ENCODE measurements at places on chromosomes 16 and 17.

DNA sequence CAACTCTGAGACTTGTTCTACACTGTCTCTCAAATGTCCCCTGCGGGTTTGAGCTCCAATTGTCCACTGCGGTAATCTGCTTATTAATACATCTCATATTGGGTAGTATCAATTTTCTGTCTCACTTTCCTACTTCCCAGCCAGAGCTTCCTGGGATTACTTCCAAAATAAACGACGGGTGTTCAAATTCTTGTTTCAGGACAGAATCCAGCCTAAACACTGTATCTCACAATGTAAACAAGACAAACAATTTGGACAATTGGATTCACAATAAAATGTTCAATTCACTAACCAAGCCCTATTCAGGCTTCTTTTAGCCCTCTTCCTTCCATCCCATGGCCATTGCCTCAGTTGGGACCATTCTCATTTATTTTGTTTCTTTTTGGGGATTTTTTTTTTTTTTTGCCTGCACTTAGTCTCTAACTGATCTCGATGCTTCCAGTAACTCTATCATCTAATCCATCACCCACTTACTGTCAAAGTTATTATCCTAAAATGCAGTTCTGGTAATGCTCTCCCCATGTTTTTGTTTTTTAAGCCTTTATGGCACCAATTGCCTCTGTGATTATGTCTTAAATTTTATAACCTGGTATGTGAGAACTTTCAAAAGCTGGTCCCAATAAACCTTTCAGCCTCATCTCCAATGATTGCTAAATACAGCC, 2.0 kb upstream of the VAT1L start:
- DNase-seq, result no peak

DNA sequence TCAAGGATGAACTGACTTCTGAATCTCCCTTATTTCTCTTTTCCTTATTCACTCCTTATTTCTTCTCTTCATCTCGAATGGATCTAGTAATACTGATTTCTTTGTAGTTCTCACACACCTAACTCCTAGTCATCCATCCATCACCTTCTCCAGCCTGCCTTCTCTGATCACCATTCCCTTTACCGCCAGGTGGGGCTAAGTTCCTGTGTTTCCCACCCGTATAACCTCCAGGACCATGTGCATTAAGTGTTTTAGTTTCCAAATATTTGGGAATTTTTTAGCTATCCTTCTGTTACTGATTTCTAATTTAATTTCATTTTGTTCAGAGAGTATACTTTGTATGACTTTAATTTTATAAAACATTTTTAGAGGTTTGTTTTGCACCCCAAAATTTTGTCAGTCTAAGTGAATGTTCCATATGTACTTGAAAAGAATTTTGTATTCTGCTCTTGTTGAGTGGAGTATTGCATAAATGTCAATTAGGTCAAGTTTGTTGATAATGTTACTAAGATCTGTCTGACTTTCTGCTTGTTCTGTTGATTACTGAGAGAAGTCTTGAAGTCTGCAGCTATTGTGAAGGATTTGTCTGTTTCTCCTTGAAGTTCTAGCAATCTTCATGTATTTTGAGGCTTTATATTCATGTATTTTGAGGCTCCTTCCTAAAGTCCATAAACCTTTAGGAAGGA, 8.8 kb downstream of the BPTF start:
- no peak for DNase-seq

DNA sequence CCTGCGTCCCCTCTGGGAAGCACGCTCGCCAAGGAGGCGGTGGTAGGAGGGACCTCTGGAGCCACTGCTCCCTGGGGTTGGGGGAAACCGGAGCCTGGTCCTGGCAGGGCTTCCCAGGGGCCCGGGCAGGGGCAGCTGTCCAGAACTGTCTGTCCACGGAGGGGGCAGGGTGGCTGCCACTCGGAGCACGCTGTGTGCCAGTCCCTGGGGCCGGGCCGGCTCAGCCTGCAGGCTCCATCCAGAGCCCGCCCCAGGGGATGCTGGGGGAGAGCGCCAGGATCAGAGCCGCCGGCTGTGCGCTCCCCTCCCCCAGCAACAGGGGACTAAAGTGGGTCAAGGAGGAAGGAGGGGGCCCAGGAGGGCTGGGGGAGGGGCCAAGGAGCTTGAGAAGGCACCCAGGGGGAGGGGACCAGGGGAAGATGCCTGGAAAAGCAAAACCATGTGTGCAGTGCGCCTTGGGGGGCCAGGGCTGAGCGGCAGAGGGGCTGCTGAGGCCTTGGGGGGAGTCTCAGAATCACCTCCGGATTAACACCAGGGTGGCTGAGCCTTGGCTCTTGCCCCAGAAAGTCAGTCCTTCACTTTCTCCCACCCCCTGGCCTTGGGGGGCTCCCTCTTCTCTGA, 21.3 kb downstream of the ZNF423 start:
- DNase-seq, result no peak

- DNase-seq, result no peak
These were observed 37.2 kb downstream of the SLC7A5 start for GRCh38 chr16:87832137-87832527.

GRCh38 chr16:3938471-3938842, 57.9 kb upstream of the CREBBP start:
- DNase-seq, result no peak

DNA sequence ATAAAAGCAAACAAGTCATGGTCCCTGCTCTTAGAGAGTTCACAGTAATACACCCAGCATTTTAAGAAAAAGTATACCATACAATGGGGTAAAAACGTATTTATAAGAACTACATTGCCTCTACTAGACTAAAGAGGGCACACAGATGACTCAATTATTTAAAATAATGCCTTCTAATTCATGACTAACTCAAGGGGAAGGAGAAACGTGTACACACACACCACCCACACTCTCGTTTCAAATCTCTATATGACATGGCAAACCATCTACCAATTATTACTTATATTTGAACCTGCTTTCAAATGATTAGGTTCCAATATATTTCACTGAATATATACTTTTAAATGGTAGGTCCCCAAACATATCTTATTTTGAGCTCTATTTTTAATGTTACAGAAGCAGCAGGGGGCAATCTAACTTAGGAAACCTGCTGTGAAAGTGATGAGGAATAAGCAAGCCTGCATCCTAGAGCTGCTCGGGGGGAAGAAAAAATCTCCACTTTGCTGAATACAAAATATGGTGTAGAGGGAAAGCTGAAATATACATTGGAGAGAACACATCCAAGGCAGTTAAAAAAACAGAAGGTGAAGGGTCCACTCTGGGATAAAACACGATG, 232.4 kb upstream of the PSMD7 start:
- DNase-seq, result no peak

GRCh38 chr16:50309527-50310307, 43.4 kb downstream of the ADCY7 start:
- no peak for DNase-seq

DNA sequence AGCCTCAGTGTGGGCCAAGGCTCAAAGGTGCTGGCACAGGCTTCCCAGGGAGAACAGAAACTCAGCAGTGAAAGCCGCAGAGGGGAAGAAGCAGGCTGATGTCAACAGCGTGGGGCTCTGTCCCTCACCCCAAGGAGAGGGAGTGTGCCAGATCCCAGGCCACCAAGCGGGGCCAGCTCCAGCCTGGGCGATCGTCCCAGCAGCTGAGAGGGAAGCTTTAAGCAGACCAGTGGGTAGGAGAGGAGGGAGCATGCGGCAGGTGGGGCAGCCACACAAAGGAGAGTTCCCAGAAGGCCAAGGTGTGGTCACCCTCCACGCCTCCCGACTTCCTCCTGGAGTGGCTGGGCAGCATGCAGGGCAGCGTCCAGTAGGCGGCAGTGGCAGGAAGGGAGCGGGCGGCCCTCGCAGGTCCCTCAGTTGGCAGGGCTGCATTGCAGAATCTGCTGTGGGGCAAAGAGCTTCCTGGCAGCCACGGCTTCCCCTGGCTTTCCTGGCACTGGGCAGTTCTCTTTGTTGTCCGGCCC, 6.0 kb downstream of the SYNGR2 start:
- no peak for DNase-seq

DNA sequence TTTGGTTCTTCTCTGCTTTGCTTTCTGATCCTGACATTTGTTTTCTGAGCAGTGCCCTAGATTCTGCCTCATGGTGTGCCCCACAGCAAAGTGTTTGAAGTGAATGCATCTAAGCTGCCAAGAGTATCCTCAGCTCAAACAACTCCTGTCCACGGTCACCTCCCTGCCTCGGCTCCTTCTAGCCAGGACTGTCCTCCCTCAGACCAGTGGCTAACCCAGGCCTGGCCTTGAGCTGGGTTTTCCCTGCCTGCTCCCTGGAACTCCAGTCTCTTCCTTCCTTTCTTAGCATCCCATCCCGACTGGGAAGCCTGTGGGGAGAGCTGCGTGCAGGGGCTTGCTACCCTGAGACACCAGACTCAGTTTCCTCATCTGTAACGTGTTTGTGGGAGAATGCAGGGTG, 256.5 kb downstream of the GSG1L start:
- DNase-seq, result no peak

DNA sequence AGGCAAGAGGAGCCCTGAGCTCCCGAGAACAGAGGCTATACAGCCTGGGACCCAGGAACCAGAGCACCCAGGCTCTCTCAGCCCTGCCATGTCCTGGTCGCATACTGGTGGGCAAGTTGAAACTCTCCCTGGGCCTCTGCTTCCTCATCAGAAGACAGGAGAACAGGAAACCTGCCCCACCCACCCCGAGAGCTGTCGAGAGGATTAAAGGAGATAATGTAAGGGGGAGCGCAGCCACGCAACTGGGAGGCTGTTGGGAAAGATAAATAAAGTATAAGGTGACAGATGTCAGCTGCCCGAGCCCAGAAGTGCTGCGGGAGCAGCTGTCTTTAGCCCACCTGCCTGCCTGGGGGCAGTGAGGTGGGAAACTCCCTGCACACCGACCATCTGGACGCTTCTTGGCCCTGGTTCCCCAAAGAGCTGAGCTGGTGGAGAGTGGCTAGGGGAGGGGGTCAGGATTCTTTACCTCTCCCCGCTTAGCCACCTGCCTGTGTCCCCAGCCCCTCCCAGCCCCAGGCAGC, 6.8 kb downstream of the KIF19 start:
- no peak for DNase-seq
